Activated T-cell treated with anti-CD3 and anti-CD28 coated beads, Interleukin-2, amount 50 U/mL, for 72 hours (primary cell): ENCODE measurements at places on chromosomes 3 and 15. TPM values are rescaled to one million over a fixed set of nuclear protein-coding genes. Genes with fewer than 3 reads are reported as not detected.

GRCh38 chr15:90022905-90023700, 22.0 kb downstream of the ZNF710 start:
- no peak overlapping the region for H3K27ac ChIP-seq
- H3K27me3 ChIP-seq = no peaks in the 10 kb centered on the region
- no peak for DNase-seq
- peaks cover 8% of the 10 kb centered on the region for H3K36me3 ChIP-seq

DNA sequence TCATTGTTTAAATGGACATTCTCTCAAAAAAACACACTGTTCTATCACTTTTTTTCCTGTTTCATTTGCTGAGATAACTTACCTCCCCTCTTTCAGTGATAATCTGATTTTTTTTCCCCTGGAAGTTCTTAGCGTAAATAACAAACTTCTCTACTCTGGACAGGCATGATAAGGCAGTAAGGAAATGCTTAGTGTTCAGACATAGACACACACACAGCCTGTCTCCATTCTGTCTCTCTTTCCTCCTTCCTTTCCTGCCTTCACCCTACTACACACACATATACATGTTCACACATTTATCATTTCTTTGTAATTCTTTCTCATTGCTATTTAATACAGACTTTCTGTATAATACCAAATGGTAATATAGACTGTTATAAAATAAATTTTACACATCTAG, 470.8 kb upstream of the ROBO1 start:
- no peak overlapping the region for H3K4me3 ChIP-seq
- H3K4me1 ChIP-seq = no peaks in the 10 kb centered on the region
- H3K27me3 ChIP-seq = no peaks in the 10 kb centered on the region
- no peaks in the 10 kb centered on the region for H3K36me3 ChIP-seq
- DNase-seq = no peak

- H3K27me3 ChIP-seq = no peaks in the 10 kb centered on the region
- peaks cover 39% of the 10 kb centered on the region for H3K4me1 ChIP-seq
- H3K36me3 ChIP-seq = peaks cover 10% of the 10 kb centered on the region
- DNase-seq = no peak
These were observed 155.7 kb downstream of the PLCL2 start for GRCh38 chr3:17040322-17040989.

The HYKK gene
- 2.8 TPM for total RNA-seq

The C2CD4A gene
- 1.8 TPM for total RNA-seq

DNA sequence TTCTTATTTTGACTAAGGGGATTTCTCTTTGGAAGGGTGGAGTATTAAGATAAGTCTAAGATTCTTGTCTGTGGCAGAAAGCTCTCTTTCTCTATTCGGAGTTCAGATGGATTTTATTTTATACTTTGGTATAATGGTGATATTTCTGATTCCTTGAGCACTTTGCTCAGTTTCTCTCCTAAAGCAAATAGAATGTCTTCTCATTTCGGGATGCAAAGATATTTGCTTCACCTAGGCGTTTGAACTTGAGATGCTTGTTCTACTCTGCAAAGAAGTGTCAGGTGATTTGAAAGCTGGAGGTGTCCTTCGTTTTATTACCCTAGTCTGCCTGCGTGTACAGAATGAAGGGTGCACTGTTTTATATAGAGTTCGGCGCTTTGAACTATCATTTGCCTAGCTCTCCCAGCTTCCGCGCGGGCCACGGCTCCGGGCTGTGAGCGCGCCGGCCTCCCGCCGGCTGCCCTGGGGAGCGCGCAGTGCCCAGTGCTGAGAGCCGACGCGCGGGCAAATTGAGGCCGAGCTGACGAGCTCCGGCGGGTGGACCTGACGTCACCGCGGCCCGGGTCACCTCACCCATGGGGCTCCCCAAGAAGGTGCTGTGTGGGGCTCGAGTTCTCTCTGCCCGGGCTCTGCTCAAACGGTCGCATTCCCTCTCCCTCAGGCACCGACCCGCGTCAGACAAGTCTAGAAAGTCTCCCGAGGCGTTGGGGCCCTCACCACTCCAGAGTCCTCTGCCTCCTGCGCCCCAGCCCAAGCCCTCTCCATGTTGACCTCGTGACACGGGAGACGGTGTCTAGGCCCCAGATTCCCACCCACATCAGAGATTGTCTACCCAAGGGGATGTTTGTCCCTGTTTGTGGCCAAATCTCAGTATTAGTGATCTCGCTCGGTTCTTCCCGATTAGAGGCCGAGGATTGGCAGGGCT, 7.5 kb downstream of the SOX2 start:
- peaks cover 99% of the 10 kb centered on the region for H3K27me3 ChIP-seq
- peaks cover 13% of the 10 kb centered on the region for H3K36me3 ChIP-seq
- no peak overlapping the region for H3K27ac ChIP-seq
- DNase-seq = no peak
- H3K4me1 ChIP-seq = peaks cover 11% of the 10 kb centered on the region
- no peak overlapping the region for H3K4me3 ChIP-seq

- H3K27ac ChIP-seq = no peak overlapping the region
- H3K4me3 ChIP-seq = no peak overlapping the region
- H3K36me3 ChIP-seq = peaks cover 2% of the 10 kb centered on the region
- no peak for DNase-seq
These were observed 73.8 kb upstream of the HEG1 start for GRCh38 chr3:125129512-125129997.

The IL17RB gene
- total RNA-seq = 0.26 TPM
